ENCODE measurements at places on chromosomes 6 and 20.

GRCh38 chr20:22924949-22925612, 110.0 kb upstream of the SSTR4 start:
- DNase-seq = no peak

DNA sequence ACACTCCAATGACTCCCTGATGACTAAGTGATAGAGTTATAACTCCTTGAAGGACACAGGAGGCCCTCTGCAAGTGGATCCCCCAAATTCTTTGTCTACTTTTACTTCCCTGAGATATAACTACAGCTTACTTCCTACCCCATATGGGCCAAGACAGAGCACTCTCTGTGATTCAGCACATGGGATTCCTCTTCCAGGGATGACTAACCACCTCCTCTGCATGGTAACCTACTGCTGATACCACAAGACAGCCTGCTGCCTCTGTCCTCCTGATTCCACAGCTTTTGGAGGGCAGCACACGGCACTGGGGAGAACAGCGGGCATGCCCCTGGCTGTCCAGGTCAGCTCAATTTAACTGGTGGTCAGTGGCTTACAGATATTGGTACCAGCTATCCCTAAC, 675.7 kb upstream of the AGPAT4 start:
- DNase-seq = no peak

DNA sequence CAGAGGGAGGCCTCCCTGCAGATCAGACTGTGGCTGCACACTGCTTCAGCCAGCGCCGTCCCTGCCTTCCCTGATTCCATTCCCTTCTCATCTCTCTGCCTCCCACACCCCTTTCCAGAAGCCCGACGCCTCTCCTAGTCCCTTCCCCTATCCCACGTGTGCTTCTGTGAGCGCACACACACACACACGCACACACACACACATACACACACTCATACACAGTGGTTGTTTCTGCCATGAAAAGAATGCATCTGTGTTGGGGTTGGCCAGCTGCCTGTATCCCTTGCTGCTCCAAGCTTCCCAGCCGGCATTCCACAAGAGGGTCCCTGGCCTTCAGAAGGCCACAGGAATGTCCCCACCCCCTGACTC, 51.7 kb downstream of the MOCS1 start:
- no peak for DNase-seq

DNA sequence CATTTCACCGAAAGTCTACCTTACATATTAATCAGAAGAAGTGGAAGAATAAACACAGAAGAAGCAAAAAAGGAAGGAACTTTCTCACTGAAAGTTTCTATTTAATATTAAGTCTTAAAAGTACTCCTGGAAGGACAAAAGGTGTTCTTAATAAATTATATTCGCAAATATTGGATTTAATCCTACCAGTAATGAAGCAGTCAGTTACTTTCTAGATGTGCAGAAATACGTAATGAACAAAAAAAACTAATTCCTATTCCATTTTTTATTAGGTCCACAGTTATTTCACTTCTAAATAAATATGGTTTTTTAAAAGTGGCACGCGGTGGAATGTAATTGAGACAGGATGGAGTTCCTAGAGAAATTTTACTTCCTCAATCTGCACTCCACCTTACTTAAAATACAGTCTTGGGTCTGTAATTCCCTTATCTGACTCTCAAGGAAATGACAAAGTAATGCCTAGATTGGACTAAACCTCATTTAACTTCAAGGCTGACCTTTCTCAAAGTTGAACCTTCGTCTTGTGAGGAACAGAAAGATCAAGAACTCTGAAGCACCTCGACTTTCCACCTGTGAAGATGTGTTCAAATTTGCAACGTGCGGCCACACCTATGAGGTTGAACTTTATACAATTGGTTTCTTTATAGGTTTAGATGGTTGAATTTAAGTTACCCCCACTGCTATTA, 1.1 kb upstream of the TRAM2 start:
- DNase-seq = no peak

DNA sequence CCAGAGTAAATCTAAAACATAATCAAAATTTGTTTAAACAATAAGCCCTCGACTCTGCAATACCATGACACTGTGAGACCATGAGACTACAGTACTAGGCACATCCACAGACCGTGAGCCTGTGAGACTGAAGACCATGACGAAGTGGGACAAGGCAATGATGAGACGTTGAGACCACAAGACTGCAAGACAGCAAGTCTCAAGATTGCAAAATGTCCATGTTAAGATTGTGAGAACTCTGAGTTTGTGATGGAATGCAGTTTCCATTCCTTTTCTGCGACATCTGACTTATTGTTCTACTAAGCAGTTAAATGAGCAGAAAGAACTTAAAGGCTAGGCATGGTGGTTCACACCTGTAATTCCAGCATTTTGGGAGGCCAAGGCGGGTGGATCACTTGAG, 102.1 kb upstream of the PHACTR1 start:
- DNase-seq = no peak
